ENCODE measurements at places on chromosomes 6 and 20.

DNA sequence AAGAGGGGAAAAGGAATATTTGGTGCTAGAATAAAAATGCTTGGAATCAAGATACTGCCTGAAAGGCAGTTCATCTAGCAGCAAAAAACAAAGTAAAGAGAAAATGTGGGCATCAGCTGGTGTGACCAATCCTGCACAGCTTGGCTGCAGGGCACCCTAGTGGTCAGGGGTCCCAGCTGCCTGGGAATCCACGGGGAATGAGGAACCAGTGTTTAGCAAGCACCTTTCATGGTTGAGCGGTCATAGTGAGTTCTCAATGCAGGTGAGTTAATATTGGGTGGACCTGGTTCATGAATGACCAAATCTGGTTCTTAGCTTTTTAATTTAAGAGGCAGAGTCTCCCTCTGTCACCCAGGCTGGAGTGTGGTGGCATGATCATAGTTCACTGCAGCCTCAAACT lies 53.3 kb downstream of the CAP2 start:
- no peak for DNase-seq

DNA sequence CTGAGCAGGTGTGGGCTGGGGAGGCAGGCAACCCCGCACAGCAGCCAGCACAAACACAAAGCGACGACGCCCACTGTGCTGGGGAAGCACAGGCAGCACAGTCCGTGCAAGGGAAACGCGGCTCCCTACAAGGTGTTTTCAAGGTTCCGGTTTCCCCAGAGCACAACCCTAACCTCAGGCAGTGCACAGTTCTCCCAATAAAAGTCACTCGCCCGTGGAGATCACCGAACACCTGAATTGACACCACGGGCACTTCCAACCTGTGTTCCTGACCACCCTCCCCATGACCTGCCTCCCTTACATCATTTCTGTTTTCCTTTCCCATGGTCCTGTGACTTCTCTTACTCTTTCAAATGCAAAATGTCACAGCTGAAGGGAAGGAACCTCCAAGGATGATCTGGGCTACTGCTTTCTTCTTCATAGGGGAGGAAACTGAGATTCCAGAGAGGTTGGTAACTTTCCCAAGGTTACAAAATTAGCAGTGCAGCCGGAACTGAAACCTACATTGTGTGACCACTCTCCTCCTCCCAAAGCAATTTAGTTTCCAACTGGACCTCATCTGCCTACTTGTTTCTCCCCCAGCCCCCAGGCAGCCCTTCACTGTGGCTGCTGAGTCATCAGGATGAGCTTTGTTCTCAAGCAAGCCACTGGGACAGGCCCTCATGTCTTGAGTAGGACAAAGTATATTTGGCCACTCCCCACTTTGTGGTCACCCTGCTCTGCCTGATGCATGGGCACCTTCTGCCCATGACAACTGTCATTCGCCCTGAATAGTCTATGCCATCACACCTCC lies 125.3 kb downstream of the ATXN1 start:
- no peak for DNase-seq

DNA sequence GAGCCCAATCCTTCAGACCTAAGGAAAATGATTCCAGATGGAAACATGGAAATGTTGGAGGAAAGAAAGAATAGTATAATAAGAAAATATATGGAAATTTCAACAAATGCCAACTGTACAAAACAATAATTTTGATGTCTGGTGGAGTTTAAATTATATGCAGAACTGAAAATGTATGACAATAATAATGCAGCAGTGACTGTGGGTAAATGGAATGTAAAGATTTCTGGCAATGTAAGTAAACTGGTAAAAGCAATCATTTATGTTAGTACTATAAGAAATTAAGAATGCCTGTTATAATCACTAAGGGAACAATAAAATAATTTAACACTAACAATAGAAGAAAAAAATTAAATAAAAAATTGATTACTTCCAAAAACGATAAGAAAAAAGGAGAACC lies 89.0 kb downstream of the EDN1 start:
- no peak for DNase-seq

- no peak for DNase-seq
These were observed at the start of gene CLVS2 for GRCh38 chr6:122995921-122996793. TSS of gene CLVS2 (plus strand) at chr6:122996235. CDS start at chr6:122997778, 1,543 bp downstream.

- no peak for DNase-seq
These were observed 51.5 kb downstream of the PREX1 start for GRCh38 chr20:48776306-48776705.

GRCh38 chr20:40521962-40522361 lies 167.1 kb downstream of the MAFB start:
- DNase-seq, result no peak

DNA sequence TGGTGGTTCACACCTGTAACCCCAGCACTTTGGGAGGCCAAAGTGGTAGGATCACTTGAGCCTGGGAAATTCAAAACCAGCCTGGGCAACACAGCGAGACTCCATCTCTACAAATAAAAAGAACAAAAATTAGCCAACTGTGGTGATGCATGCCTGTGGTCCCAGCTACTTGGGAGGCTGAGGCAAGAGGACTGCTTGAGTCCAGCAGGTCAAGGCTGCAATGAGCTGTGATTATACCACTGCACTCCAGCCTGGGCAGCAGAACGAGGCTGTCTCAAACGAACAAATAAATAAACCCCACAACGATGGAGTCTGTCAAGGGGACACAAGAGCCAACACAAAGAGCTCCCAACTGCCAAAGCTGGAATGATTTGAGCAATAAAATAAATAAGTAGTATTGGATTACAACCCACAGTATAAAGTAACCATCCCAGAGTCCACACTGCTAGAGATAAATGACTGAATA lies 13.5 kb downstream of the ZMYND8 start:
- no peak for DNase-seq
